ENCODE measurements at places on chromosomes 11 and 22.

- no peak for DNase-seq
Observed at GRCh38 chr11:8717544-8717875, 34.9 kb downstream of the RPL27A start.

DNA sequence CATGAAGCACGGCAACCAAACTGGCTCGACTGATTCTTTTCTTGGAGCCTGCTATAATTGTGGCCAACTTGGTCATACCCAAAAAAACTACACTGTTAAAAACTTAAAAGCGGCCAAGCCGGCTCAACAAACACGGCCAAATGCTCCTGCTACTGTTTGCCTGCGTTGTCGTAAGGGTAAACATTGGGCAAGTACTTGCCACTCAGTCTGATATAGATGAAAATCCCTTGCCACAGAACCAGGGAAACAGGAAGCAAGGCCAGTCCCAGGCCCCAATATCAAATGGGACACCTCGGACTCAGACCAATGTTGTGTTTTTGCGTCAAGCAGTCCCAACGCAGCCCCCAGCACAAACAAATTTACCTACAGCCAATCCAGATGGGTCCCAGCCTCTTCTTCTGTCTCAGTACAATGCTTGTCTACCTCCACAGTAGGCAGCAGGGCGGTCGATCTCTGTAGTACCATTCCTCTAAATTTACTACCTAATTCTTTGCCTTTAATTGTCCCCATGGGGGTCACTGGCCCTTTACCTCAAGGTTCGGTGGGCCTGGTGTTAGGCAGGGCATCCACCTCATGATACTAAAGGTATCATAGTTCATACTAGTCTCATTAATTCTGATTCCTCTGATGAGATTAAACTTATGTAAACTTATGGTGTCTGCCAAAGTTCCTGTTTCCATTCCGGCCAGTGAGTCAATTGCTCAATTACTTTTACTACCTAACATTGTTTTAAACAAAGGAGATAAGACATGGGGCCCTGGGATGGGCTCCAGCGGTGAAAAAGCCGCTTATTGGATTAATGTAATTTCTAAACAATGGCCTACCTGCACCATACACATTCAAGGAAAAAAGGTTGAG, 3.7 kb upstream of the COMT start:
- DNase-seq, result no peak

DNA sequence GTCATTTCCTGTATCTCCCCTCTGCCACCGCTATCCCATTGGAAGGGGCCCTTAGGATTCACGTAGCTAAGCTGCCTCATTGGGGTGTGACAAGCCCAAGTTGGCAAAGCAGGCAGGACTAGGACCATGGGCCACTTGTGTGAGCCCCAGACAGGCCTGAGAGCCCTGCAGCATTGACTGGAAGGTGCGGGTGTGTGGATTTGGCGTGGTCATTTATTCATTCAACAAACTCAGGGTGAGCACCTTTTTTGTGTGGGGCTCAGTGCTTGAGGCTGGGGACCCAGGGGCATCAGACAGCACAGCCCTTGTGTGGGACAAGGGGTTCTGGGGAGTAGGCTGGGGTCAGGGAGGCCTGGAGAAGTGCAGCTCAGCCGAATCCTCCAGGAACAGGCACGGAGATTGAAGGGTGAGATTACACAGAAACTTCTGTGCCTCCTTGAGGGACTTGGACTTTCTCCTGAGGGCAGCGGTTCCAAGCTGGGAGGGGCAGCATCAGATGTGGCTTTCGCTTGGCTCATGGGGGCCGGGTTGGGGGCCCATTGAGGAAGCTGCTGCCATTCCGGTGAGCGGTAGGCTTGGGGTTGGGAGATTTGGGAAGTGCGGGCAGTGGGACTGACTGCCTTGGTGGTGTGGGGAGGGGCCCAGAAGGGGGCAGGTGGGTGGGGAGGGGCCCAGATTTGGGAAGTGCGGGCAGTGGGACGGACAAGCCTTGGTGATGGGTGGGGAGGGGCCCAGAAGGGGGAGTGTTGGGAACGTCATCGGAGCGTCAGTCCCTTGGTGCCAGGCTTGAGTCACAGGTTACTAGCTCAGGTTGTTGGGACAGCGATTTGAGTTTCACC, 11.9 kb downstream of the MGAT3 start:
- DNase-seq, result no peak

DNA sequence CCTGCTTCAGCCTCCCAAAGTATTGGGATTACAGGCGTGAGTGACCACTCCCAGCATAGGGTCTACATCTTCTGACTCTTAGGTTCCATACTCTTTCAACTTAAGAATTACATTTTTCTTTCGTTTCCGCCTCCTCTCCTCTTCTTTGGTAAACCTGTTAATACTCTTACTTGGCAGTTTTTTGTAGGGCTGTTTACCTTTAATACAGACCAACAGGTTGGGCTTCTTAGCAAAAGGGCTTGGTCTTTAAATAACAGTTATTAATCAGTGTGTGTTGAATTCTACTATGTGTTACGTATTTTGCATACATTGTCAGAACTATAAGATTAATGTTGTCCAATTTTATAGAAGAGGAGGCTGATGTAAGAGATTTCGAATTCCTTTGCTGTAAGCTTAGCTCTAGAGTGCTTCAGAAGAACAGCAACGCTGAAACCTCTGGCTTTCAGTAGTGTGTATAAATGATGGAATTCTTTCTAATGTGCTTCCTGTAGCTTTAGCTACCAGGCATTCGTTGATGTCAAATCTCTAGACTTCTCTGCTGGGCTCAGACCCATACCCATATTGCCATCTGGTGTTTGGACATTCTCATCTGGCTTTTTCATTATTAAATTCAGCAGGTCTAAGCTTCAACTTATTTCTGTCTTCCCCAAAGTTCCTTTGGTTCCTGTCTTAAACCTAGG, 3.1 kb downstream of the FDX1 start:
- DNase-seq, result peak; percentile 11

DNA sequence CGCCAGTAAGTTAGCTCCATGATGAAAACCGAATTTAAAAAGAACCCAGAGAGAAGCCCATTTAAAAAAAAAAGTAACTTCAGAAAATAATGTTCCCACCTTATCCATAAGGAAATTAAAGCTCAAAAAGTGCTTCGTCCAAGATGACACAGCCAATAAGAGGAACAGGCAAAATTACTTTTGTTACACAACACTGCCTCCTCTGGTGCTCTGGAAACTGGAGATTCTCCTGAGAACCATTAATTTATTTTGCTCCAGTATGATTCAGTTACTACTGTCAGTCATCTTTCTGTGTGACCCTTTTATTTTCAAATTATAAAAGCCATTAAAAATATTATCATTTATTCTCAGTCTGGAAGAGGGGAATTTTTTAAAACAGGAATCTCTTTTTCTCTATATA, 2.0 kb downstream of the IFT27 start:
- peak; percentile 47 for DNase-seq

DNA sequence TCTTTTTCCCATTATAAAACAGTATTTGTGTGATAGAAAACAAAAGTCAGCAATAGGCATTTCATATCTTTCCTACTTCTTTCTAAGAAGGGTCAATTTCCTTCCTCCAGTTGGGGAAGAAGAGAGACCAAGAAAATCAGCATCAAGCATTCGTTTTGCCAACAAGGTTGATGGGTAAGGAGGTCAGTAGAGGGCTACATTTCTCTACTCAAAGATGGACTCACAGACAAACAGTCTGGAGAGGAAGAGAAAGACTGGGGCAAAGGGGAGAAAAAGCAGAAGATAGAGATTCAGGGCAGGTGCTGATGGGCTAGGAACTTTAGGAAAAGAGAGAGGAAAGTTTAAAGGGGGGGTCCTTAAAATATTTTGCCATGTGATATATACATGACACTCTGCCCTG, 8.6 kb upstream of the MTNR1B start:
- DNase-seq, result no peak

- DNase-seq, result no peak
Observed at GRCh38 chr22:44463151-44463550, 34.9 kb downstream of the RTL6 start.

DNA sequence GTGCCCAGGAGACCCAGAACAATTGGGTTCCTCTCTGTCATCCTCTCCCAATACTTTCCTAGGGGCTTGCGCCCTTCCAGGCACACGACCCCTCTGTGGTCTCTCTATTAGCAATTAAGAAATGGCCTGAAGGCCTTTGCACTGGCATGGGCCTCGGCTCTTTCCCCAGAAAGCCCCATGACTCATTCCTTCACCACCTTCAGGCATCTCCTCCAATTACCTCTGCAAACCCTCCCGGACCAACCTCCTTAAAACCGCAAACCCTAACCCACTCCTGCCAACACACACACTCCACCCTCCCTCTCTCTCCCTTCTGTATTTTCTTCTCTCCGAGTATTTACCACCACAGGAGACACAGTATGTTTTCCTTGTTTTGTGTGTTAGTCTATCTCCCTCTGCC, 36.7 kb downstream of the LARGE1 start:
- DNase-seq, result no peak

GRCh38 chr22:40694411-40694810, 15.1 kb downstream of the MCHR1 start:
- DNase-seq, result no peak

GRCh38 chr22:36253523-36254490, 874 bp downstream of the APOL1 start:
- DNase-seq, result no peak

DNA sequence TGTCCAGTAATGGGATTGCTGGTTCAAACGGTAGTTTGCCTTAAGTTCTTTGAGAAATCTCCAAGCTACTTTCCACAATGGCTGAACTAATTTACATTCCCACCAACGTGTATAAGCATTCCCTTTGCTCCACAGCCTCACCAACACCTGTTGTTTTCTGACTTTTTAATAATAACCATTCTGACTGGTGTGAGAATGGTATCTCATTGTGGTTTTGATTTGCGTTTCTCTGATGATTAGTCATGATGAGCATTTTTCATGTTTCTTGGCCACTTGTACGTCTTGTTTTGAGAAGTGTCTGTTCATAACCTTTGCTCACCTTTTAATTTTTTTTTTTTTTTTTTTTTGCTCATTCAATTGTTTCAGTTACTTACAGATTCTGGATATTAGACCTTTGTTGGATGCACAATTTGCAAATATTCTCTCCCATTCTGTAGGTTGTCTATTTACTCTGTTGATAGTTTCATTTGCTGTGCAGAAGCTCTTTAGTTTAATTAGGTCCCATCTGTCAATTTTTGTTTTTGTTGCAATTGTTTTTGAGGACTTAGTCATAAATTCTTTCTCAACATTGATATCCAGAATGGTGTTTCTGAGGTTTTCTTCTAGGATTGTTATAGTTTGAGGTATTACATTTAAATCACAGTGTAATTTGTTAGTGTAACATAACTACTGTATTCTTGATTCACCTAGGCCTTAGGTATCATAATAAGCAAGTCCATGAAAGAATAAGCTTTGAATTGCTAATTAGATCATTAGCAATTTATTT, 33.0 kb downstream of the CCDC34 start:
- no peak for DNase-seq

- DNase-seq, result no peak
Observed at GRCh38 chr11:61541598-61541997, 33.0 kb downstream of the LRRC10B start.

GRCh38 chr22:36395055-36395849, 7.5 kb upstream of the MYH9 start:
- DNase-seq, result no peak

GRCh38 chr11:112999520-112999919, 38.3 kb downstream of the NCAM1 start:
- DNase-seq, result no peak

DNA sequence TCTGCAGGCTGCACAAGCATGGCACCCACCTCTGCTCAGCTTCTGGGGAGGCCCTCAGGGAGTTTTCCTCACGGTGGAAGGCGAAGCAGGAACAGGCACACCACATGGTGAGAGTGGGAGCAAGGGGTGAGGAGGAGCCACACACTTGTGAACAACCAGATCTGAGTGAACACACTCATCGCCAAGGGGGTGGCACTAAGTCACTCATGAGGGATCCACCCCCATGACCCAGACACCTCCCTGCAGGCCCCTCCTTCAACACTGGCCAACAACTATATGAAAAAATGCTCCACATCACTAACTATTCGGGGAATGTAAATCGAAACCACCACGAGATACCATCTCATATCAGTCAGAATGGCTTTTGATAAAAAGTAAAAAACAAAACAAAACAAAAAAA, 722 bp upstream of the KRTAP5-2 start:
- no peak for DNase-seq

DNA sequence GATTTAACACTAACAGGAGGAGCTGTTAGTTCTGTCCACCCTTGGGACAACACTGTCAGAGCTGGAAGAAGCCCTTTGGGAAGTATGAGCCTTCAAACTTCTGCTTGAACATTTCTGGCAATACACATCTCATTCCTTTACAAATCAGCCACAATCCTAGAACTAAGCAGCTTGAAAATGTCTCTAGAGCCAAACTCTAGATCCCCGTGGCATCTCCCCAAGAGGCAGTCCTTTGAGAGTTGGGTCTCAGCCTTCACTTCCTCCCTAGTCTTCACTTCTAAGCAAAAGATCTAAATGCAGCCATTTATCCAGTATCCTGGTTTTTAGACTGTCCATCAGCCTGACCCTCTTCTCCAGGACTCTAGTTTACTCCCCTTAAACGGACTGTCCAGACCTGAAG, 26.9 kb downstream of the ARFGAP2 start:
- DNase-seq, result no peak

DNA sequence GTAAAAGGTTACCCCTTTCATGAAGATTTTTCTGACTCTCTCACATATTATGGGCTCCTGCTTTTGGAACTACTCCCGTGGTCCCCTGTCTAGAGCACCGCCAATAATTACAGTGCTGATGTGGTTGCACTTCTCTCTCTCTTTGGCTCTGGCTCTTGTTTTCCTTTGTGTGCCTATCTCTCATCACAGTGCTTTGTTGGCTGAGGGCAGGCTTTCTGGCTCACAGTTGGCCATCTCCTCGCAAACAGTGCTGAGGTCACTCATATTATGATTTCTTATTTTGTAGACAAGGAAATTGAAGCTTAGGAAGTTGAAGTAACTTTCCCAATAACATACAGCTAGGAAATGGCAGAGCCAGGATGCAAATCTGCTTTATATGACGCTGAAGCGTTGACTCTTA, 192.5 kb downstream of the DDX10 start:
- no peak for DNase-seq

GRCh38 chr11:90256404-90257157, 33.7 kb upstream of the CHORDC1 start:
- DNase-seq, result no peak

DNA sequence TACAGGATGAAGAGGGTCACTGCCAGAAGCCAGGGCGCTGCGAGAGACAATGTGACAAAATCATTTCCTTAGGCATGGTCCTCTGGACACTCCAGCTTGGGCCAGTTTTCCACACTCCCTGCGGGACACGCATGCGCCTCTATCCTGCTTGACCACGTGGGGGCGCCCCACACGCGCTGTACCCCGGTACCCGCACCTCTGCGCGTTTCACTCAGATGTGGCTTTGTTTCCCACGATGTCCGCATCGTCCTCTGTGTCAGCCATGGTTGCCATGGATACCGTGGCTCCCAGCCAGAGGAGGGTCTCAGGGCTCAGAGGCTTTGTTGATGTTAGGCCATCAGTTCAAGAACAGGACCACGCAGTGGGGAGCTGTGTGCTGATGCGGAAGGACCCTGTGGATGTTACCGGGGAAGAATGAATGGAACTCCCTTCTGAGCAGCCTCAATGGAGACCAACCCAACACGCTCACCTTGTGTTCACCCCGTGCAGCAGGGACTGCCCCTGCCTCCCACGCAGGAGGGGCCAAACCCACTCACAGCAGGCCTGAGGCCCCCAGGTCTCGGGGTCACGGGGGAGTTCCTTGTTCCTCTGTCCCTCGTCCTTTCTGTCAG, 101.1 kb upstream of the SLC22A12 start:
- peak; percentile 46 for DNase-seq

Data from NAMALWA (cell line).